ENCODE measurements at places on chromosomes 11 and 22.

GRCh38 chr11:92531065-92531739 is 306.6 kb downstream of the FAT3 start:
- no peak for DNase-seq

DNA sequence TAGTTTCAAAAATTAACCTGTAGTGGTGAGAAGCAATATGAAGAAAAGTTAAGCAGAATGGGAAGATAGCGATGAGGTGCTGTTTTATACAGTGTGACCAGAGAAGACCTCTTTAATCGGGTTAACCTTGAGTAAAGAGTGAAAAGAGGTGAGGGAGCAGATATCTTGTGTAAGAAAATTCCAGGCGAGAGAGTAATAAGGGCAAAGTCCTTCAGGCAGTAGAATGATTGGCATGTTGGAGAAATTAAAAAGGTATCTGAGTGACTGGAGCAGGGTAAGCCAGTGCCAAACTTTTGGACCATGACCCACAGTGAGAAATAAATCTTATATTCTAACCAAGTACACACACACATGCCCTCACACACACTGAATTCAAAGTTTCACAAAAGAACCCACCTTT is 374.7 kb upstream of the LARGE1 start:
- DNase-seq: no peak

- no peak for DNase-seq
These were observed 629.5 kb downstream of the BRD1 start for GRCh38 chr22:49197986-49198704.

DNA sequence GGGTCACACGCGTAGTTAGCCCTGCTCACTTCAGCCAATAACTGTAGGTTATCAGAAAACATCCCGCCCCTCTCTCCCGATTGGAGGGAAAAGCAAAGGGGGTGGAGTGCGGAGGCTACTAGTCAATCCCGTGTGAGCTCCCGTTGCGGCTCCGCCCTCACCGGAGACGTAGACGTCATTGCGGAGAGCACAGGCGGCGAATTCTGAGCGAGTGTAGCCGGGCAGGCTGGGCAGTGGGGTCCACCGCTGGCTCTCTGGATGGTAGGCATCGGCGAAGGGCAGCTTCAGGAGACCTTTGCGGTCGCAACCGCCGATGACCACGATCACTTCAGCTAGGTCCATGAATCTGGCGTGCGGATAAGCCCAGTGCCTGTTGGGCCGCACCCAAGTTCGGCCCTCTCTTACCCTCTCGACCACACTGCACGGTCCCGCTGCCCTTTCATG is 4.7 kb downstream of the KLHL35 start:
- DNase-seq: peak; percentile 39

DNA sequence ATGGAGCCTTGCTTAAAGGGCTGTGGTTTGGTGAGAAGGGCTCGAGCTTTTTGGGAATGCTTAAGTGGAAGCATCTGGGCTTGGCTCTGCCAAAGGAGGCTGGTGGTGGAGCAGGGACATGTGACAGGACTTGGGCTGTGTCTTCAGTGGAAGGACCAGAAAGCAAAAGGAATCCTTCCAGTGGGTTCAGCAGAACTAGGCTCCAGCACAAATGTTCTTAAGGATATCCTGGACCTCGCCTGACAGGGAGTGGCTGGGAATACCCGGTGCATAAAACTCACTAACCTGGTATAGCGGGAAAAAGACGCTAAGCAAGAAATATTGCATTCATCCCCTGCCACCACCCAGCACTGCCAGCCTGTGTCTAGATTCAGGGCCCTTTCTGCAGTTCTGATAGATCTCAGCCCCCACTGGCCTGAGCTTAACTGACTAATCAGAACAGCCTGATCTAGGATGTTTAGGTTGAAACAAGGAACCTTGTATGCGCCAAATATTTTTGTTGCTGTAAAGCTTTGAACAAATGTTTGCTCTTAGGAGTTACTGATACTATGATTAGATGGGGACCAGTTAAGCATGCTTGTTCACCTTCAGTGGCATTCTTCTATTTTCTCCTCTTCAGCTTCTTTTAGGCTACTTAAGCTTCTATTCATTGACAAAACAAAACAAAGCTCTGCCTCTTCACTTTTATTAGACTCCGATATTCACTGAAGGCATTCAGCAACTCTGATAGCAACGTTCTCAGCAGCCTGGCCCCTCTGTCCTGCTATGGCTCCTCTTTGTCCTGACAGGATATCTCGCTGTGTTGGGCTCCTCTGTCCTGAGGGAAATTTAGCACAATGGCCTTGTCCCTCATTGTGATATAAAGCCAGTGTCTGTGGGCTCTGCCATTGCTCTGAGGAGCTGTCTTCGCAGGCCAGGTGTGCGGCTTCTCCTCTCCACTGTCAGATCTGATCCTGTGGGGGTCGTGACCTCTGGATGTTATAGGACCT is 25.0 kb downstream of the PPFIBP2 start:
- no peak for DNase-seq

DNA sequence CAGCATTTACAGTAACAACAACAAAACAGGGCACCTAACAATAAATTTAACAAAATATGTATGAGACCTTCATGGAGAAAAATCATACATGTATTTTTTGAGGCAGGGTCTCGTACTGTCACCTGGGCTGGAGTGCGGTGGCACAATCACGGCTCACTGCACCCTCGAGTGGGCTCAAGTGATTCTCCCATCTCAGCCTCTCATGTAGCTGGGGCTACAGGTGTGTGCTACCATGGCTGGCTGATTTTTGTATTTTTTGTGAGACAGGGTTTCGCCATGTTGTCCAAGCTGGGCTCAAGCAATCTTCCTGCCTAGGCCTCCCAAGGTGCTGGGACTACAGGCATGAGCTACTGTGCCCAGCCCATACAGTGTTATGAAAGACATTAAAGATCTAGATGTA is 278.1 kb downstream of the SWAP70 start:
- DNase-seq: no peak

DNA sequence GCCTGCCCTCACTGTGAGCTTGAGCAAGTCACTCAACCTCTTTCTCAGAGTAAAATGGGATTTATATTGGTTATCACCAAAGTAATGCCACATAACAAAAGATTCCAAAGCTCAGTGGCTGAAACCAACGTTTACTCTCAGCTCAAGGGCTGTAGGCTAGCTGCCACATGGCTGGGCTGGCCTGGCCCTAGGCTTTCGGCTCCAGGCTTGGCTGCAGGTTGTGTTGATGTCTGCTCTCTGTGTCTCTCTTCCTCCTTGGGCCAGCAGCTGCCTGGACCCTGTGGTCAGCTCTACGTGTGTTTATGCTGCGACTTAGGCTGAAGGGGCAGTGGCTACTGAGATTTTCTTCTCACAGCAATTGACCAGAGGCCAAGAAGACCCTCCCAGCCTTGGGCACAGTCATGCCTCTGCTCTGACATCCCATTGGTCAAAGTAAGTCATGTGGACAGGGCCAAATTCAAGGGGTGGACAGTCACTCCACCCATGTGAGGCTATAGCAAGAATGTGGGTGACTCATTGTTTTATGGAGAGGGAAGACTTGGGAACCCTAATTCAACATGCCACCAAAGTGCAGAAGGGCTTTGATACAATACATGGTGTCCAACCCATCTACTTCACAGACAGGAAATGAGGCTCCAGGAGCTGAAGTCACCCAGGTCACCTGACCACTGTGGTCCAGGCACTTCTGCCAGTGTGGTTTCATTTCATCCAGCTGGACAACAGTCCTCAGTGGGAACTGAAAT is 90.6 kb downstream of the TSPAN18 start:
- DNase-seq: no peak

DNA sequence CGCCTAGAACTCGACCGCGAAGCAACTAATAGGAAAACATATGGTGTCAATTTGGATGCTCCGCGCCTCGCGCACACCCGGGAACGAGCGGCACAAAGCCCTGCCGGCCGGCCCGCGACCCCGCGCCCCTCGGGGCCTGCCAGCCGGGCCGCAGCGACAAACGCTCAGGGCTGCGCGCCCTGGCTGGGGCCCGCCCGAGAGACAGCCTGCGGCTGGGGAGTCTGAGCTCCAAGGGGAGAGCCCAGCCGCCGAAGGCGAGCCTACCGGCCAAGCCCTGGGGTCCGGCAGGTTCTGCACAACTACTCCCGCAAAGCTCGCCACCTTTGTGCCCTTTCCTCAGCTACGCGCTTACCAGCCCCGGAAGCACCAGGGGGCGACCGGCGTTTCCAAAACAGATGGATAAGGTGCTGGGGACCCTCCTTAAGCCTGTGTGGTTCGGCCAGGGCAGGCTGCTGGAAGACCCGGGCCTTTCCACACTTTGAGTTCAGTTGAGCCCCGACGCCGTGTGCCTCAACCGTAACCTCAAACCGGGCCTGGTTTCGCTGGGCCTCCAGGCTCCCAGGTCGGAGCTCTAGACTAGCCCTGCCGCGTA is 6.0 kb downstream of the PAX6 start:
- no peak for DNase-seq

GRCh38 chr11:113016905-113017304 is 55.7 kb downstream of the NCAM1 start:
- no peak for DNase-seq

GRCh38 chr11:56509439-56509838 is 18.3 kb upstream of the OR5M8 start:
- no peak for DNase-seq
